ENCODE measurements at places on chromosomes 2 and 18. TPM values are rescaled to one million over a fixed set of nuclear protein-coding genes. Genes with fewer than 3 reads are reported as not detected.

Gene SLC5A7
- 0.88 TPM for total RNA-seq

Gene RNMT
- 32.4 TPM for total RNA-seq

Gene LAMA3
- total RNA-seq = 66.0 TPM

Gene ANKRD30B
- not detected for total RNA-seq

Gene AMER3
- total RNA-seq = not detected

Gene LMAN1
- total RNA-seq = 78.8 TPM

Gene ABHD1
- total RNA-seq = 0.69 TPM

Gene CFAP210
- total RNA-seq = 0.60 TPM

Gene CXCR1
- total RNA-seq = 0.09 TPM

Gene REG3G
- 8.8 TPM for total RNA-seq

Gene PLEK
- 17.3 TPM for total RNA-seq

Gene HOXD10
- total RNA-seq = 35.4 TPM

Gene AKAIN1
- not detected for total RNA-seq

Gene ASPRV1
- total RNA-seq = 1.6 TPM

Gene GNAL
- total RNA-seq = 9.7 TPM

Gene CRYGC
- total RNA-seq = not detected

Gene NAGK
- 113 TPM for total RNA-seq

Gene LIMS2
- total RNA-seq = 101 TPM

Gene C2orf92
- 7.3 TPM for total RNA-seq

Gene CAPN13
- 9.2 TPM for total RNA-seq

Gene SUCLG1
- total RNA-seq = 89.6 TPM

Gene ZNF514
- 21.8 TPM for total RNA-seq

Gene PREB
- total RNA-seq = 46.1 TPM

Gene NDC80
- total RNA-seq = 0.63 TPM

Gene SERPINB12
- total RNA-seq = not detected

Gene ANKRD39
- total RNA-seq = 10.8 TPM

Gene LYPD1
- 11.1 TPM for total RNA-seq

Gene HTR2B
- 3.0 TPM for total RNA-seq

Gene ID2
- 74.6 TPM for total RNA-seq

Gene PTPRN
- total RNA-seq = not detected

Gene SLC9A2
- 5.9 TPM for total RNA-seq

Gene PPM1B
- total RNA-seq = 45.9 TPM

Gene TRABD2A
- total RNA-seq = 3.4 TPM

Gene TRIM43
- total RNA-seq = not detected

Gene MEP1B
- total RNA-seq = not detected

Gene CFAP221
- total RNA-seq = 58.7 TPM

Gene TBR1
- not detected for total RNA-seq

Gene UPP2
- total RNA-seq = 0.19 TPM

Gene TRPM8
- 2.5 TPM for total RNA-seq

Gene SAG
- total RNA-seq = not detected

Gene PROKR1
- not detected for total RNA-seq

Gene MYL12A
- 450 TPM for total RNA-seq

Gene SCN9A
- total RNA-seq = 5.3 TPM

Measured in kidney (tissue), 22 donors.